Thyroid gland (tissue), 4 donors: ENCODE measurements at places on chromosomes 3 and 15. TPM values are rescaled to one million over a fixed set of nuclear protein-coding genes. Genes with fewer than 3 reads are reported as not detected.

GRCh38 chr15:33378866-33379480 is 68.2 kb downstream of the RYR3 start:
- no peaks in the 10 kb centered on the region for H3K27me3 ChIP-seq
- no peaks in the 10 kb centered on the region for H3K36me3 ChIP-seq
- no peak for DNase-seq
- H3K4me1 ChIP-seq = no peaks in the 10 kb centered on the region

Gene ZBED2
- 56.0 TPM for total RNA-seq

GRCh38 chr3:113096188-113096892 is 105.6 kb downstream of the GTPBP8 start:
- no peak overlapping the region for H3K27ac ChIP-seq
- no peaks in the 10 kb centered on the region for H3K27me3 ChIP-seq
- no peaks in the 10 kb centered on the region for H3K36me3 ChIP-seq
- DNase-seq = no peak
- no peak overlapping the region for H3K4me3 ChIP-seq

DNA sequence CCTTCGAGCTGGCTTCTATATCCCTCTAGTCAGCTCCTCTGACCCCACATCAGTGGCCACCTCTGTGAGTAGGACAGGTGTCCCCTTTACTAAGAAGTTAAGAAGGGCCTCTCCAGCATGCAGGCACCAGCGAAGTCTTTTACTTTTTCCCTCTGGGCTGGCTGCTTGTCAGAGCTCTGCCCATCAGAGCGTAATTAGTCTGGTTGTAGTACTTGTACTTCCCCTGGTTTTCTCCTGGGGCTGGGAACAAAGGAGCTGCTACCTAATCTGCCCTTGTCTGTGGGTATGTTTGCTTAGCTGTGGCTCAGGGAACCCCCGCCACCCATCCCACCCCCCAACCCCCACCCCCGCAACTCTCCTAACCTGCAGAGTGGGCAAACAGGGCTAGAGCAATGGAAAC is 27.4 kb upstream of the ALPK3 start:
- DNase-seq = peak; percentile 74
- no peak overlapping the region for H3K4me3 ChIP-seq
- peaks cover 30% of the 10 kb centered on the region for H3K4me1 ChIP-seq
- no peaks in the 10 kb centered on the region for H3K27me3 ChIP-seq

- H3K27ac ChIP-seq = no peak overlapping the region
- H3K4me3 ChIP-seq = no peak overlapping the region
- no peaks in the 10 kb centered on the region for H3K27me3 ChIP-seq
- no peaks in the 10 kb centered on the region for H3K36me3 ChIP-seq
- no peaks in the 10 kb centered on the region for H3K4me1 ChIP-seq
Measured at GRCh38 chr3:108947855-108948254, 5.8 kb downstream of the GUCA1C start.

Gene CDCP1
- 18.5 TPM for total RNA-seq

- H3K27me3 ChIP-seq = no peaks in the 10 kb centered on the region
- H3K27ac ChIP-seq = no peak overlapping the region
- no peak overlapping the region for H3K4me3 ChIP-seq
- no peak for DNase-seq
- no peaks in the 10 kb centered on the region for H3K36me3 ChIP-seq
- peaks cover 10% of the 10 kb centered on the region for H3K4me1 ChIP-seq
Measured at GRCh38 chr3:15822281-15822680, 24.5 kb upstream of the ANKRD28 start.

DNA sequence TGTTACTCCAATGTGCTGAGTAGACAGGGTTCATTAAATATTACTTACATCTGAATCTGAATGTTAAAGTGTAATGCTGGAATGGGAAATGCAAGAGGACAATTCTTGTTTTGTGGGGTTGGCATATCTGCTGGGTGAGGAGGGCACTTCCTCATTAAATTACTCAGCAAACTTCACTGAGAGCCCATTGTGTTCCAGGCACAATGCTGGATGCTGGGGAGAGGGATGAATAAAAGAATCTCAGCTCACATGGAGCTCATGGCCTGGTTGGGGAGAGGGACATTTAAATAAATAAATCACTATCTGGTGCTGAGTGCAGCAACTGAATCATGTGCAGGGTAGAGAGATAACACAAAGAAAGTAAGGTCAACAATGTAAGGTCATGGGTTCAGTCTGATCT is 199.2 kb upstream of the CFAP20DC start:
- peaks cover 26% of the 10 kb centered on the region for H3K4me1 ChIP-seq
- no peak overlapping the region for H3K4me3 ChIP-seq
- no peak overlapping the region for H3K27ac ChIP-seq
- no peaks in the 10 kb centered on the region for H3K36me3 ChIP-seq
- no peak for DNase-seq

- no peak overlapping the region for H3K27ac ChIP-seq
- no peaks in the 10 kb centered on the region for H3K27me3 ChIP-seq
- no peaks in the 10 kb centered on the region for H3K36me3 ChIP-seq
Measured at GRCh38 chr15:74252721-74253120, 16.6 kb downstream of the CCDC33 start.

- H3K36me3 ChIP-seq = no peaks in the 10 kb centered on the region
- no peaks in the 10 kb centered on the region for H3K4me1 ChIP-seq
- H3K27ac ChIP-seq = no peak overlapping the region
- no peaks in the 10 kb centered on the region for H3K27me3 ChIP-seq
- no peak for DNase-seq
Measured at GRCh38 chr15:85974742-85975141, 104.9 kb upstream of the AGBL1 start.

Gene THOC7
- 43.1 TPM for total RNA-seq

GRCh38 chr3:111963424-111963823 is 15.4 kb upstream of the ABHD10 start:
- DNase-seq = no peak
- H3K27me3 ChIP-seq = no peaks in the 10 kb centered on the region
- H3K36me3 ChIP-seq = no peaks in the 10 kb centered on the region

Gene COL6A5
- total RNA-seq = not detected

DNA sequence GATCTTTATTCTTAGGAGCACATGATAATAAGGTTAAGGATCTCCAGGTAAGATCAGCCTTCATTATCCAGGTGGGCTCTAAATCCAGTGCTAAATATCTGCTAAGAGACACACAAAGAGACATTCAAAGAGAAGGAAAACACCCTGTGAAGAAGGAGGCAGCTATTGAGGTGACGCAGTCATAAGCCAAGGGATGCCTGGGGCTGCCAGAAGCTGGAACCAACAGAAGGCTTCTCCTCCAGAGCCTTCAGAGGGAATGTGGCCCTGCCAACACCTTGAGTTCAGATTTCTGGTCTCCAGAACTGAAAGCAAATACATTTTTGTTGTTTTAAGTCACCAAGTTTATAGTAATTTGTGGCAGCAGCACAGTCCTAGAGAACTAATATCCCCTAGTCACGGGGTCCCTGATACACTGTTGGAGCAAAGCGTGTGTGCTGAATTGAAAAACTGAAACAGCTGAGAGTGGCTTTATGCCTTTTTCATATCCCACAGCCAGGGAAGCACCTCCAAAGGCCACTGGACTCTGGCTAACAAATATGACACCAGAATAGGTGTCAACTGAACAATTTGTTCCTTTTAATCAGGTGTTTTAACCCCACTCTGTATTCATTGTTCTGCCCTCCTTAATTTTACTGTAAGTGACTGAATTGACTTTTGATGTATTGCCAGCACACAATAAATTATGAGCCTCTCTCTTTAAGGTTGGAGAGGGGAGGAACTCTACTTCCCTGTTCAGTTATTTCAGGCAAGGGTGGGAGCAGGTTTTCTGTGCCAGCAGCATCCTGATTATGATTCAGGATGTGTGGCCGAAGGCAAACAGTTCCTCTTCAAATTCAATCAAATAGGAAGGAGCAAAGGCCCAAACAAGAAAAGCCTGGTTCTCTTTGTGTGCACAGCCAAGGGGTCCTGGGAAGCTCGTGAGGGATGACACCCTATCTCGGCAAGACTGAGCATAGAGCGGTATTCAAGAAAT is 151.8 kb upstream of the HES1 start:
- H3K27ac ChIP-seq = no peak overlapping the region
- H3K27me3 ChIP-seq = no peaks in the 10 kb centered on the region
- H3K4me3 ChIP-seq = no peak overlapping the region
- peaks cover 20% of the 10 kb centered on the region for H3K4me1 ChIP-seq
- no peaks in the 10 kb centered on the region for H3K36me3 ChIP-seq

Gene SGO1
- 0.33 TPM for total RNA-seq

GRCh38 chr15:89837134-89837829 is 22.6 kb upstream of the ANPEP start:
- H3K4me3 ChIP-seq = no peak overlapping the region
- peaks cover 13% of the 10 kb centered on the region for H3K4me1 ChIP-seq
- H3K36me3 ChIP-seq = peaks cover 29% of the 10 kb centered on the region
- H3K27me3 ChIP-seq = no peaks in the 10 kb centered on the region
- H3K27ac ChIP-seq = peak overlapping the region; percentile 39

DNA sequence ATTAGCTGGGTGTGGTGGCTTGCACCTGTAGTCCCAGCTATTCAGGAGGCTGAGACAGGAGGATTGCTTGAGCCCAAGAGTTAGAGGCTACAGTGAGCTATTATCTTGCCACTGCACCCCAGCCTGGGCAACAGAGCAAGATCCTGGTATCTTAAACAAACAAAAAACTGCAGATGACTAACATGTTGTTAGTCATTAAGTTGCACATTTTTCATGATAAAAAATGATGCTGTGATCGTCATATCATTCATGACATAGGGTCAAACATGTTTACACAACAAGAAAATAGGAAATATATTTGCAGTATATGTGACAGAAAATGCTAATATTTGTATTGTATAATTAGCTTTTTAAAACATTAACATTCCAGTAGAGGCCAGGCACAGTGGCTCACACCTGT is 20.2 kb upstream of the DAPK2 start:
- no peak overlapping the region for H3K27ac ChIP-seq
- DNase-seq = no peak
- H3K27me3 ChIP-seq = no peaks in the 10 kb centered on the region
- H3K4me1 ChIP-seq = peaks cover 16% of the 10 kb centered on the region
- H3K36me3 ChIP-seq = no peaks in the 10 kb centered on the region

- H3K4me3 ChIP-seq = no peak overlapping the region
- no peak for DNase-seq
- no peak overlapping the region for H3K27ac ChIP-seq
- H3K36me3 ChIP-seq = no peaks in the 10 kb centered on the region
Measured at GRCh38 chr15:43292375-43293078, 25.8 kb upstream of the TGM5 start.

- H3K27ac ChIP-seq = no peak overlapping the region
- no peak overlapping the region for H3K4me3 ChIP-seq
- no peaks in the 10 kb centered on the region for H3K4me1 ChIP-seq
- DNase-seq = peak; percentile 70
- no peaks in the 10 kb centered on the region for H3K36me3 ChIP-seq
Measured at GRCh38 chr3:120274739-120275167, 10.3 kb downstream of the GPR156 start.

Gene PARP15
- total RNA-seq = 1.2 TPM

GRCh38 chr3:104461431-104461830 is 905.3 kb upstream of the ALCAM start:
- H3K4me1 ChIP-seq = peaks cover 3% of the 10 kb centered on the region
- H3K27ac ChIP-seq = no peak overlapping the region
- no peaks in the 10 kb centered on the region for H3K27me3 ChIP-seq
- no peak overlapping the region for H3K4me3 ChIP-seq
- no peaks in the 10 kb centered on the region for H3K36me3 ChIP-seq

GRCh38 chr3:185732782-185733181 is 92.1 kb downstream of the IGF2BP2 start:
- H3K36me3 ChIP-seq = no peaks in the 10 kb centered on the region
- no peak overlapping the region for H3K27ac ChIP-seq
- H3K4me3 ChIP-seq = no peak overlapping the region
- H3K4me1 ChIP-seq = no peaks in the 10 kb centered on the region
